ENCODE measurements at places on chromosomes 3 and 15. TPM values are rescaled to one million over a fixed set of nuclear protein-coding genes. Genes with fewer than 3 reads are reported as not detected.

DNA sequence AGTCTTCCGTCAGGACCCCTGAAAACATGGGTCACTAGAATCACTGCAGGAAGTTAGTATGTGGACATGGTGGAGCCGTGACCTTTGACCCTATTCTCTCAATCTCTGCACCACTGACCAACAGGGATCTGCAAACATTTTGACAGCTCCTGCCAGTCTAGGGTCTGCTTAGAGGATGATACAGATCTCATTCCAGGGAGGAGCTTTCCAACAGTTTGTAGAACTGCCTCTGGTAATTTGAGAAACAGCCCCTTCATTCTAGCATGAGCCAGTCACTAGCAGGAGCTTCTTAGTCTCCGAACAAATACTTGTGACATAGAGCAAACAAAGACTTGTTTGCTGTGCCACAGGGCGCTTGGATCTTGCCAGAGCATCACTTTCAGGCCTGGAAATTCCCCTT, 270.3 kb upstream of the CFAP20DC start:
- DNase-seq, result no peak

- DNase-seq, result no peak
Observed at GRCh38 chr3:127964053-127964452, 49.0 kb downstream of the KBTBD12 start.

- no peak for DNase-seq
Observed at GRCh38 chr3:106566277-106566676, 697.5 kb upstream of the CBLB start.

GRCh38 chr3:58018892-58019742, 10.9 kb downstream of the FLNB start:
- DNase-seq, result no peak

DNA sequence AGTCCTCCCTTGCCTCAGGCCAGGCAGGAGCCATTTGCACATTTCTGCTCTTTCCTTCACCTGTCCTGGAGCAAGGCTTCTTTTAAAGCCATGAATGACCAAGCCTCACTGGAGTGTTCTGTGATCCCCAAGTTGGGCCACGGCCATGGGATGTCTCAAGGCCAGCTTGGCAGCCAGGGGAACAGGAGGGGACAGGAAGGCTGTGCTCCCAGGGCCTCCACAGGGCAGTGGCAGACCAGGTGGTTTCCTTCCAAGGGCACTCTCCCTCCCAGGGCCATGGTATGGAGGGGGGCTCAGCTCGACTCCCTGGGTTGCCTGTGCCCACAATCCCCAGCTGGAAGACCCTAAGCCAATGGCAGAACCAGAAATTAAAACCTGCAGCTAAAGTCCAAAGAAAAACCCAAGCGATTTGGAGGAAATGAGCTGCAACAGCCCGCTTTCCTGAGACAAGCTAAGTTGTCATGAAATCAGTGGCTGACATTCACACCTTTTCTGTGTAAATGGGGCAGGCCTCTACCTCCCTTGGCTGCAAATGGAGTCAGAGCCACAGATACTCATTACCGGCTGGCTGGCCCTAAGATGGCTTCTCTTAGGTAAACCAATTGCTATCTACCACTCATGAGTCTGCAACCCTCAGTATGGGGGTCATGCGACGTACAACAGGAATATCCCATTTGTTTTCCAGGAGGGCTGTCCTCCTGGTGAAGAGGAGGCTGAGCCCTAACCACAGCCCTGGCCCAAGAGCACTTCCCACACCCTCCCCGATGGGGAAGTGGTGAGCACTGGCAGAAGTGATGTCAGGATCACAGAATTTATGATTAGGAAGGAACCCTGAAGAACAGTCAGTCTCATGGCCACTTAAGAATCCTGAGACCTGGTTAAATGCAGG, 83.3 kb downstream of the SNRK start:
- no peak for DNase-seq

- no peak for DNase-seq
Observed at GRCh38 chr3:124986192-124987143, 51.9 kb upstream of the MUC13 start.

The IL5RA gene
- polyA plus RNA-seq, result 0.09 TPM

GRCh38 chr3:42503957-42504333, 1.5 kb downstream of the VIPR1 start:
- no peak for DNase-seq

The SLC28A2 gene
- polyA plus RNA-seq, result 0.49 TPM

DNA sequence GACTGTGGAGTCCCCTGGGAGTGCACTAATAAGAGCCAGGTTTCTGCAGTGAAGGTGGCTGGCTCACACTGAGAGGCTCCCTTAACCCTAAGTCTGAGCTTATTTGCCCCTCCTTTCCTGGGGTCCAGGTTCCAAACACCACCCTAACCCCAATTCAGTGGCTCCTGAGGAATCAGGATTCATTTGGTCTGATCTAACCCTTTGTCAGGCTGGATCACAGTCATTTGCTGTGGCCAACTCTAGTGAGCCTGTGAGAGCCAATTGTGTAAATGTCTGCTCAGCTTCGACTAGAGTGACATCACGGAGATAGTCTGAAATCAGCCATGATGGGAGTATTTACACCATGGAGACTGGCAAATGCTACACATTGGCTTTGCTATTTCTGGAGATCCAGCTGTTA, 73.7 kb upstream of the ACAN start:
- no peak for DNase-seq
